ENCODE measurements at places on chromosomes 3 and 15.

GRCh38 chr3:36364260-36364659, 16.0 kb upstream of the STAC start:
- no peak for DNase-seq

GRCh38 chr15:54820098-54820497, 376.6 kb downstream of the RSL24D1 start:
- DNase-seq = no peak

GRCh38 chr3:72383230-72383629, 465.0 kb downstream of the SHQ1 start:
- no peak for DNase-seq

DNA sequence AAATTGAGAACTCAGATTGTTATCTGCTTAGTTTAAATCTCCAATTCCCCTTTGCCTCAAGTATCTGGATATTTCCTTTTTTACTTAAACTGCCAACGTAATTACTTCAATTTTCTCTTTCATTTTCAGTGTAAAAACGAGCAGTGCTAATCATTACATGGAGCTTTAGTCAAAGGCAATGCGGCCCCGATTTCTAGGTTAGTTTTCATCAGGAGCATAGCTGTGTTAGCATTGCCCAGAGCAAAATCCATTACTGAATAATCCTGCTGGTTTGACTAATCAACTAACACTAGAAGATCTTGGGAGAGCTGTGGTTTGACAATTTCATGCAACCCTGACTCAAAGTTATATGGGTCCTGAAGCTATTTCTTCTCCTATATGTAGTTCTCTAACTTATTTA, 46.2 kb downstream of the ZPLD1 start:
- DNase-seq = no peak

GRCh38 chr15:50944672-50945071, 36.2 kb downstream of the AP4E1 start:
- DNase-seq = peak; percentile 19

- no peak for DNase-seq
Measured at GRCh38 chr15:77670558-77671361, 38.0 kb upstream of the LINGO1 start.

GRCh38 chr3:105356396-105356795, 10.3 kb upstream of the ALCAM start:
- no peak for DNase-seq

DNA sequence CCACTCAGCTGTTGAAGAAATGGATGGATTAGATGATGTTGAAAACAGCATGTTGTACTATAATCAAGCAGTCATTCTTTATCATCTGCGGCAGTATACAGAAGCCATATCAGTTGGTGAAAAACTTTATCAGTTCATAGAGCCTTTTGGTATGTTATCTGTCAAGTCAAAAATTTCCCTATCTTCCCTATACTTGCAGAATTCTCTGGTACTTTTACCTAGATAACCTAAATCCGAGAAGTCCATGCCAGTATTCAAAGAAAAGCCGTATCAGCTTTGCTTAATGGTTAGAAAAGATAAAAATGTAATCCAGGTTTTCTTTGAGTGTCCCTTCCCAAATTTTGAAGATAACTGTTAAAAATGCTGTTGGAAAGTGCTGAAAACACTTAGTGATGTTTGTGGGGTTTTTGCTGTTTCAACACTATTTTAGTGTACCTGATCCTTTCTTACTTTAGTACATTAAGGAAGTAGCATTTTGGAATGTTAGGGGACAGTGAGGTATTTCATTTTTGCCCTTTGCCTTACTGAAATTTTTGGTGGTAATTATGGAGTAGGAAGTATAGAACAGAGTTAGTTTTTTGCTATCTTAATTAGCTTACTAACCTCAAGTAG, 23.8 kb downstream of the CNOT10 start:
- no peak for DNase-seq

- peak; percentile 25 for DNase-seq
Measured at GRCh38 chr3:73228437-73228836, 167.0 kb downstream of the EBLN2 start.

DNA sequence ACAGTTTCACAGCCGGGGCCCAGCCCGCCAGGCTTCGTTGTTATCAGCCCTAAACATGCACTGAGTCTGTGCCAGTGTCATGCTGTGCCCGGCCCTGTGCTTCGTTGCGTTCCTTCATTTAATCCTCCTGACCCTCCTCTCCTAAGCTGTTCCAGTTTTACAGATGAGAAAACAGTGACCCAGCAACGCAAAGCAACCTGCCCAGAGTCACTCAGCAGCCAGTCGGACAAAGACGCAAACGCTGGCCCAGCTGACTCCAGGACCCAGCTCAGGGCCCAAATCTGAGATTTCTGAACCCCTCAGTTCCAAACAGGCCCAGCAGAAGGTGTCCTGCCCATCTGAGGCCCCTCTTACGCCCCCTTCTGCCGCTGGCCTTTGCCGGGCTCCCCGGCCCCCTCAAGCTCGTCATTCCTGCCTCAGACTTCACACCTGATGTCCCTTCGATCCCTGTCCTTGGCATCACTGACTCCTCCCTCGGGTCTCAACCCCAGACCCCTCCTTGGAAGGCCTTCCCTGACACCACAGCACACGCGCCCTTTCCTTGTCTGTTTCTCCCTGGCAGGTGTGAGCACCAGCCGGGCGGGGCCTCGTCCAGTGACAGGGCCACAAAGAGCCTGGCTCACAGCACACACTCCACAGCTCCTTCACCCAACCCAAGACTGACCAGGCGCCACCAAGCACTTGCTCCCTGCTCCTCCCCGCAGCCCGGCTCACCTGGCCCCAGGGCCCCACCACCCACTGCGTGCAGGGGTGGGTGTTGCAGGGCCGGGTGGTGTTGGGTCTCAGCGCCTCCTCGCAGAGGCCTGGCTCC, 48.1 kb downstream of the ADAMTS7 start:
- DNase-seq = no peak

- DNase-seq = no peak
Measured at GRCh38 chr15:93862791-93863190, 368.6 kb upstream of the MCTP2 start.

GRCh38 chr3:123947482-123947881, 13.5 kb downstream of the CCDC14 start:
- DNase-seq = no peak

- DNase-seq = no peak
Measured at GRCh38 chr3:153273217-153273616, 111.2 kb downstream of the RAP2B start.
